Activated CD4-positive, alpha-beta T cell treated with anti-CD3 and anti-CD28 coated beads for 36 hours (primary cell): ENCODE measurements at places on chromosomes 2 and 18.

GRCh38 chr18:11980163-11980493 is 1.2 kb upstream of the IMPA2 start:
- DNase-seq, result no peak

- no peak for DNase-seq
Observed at GRCh38 chr18:26853401-26853800, 12.1 kb downstream of the AQP4 start.

DNA sequence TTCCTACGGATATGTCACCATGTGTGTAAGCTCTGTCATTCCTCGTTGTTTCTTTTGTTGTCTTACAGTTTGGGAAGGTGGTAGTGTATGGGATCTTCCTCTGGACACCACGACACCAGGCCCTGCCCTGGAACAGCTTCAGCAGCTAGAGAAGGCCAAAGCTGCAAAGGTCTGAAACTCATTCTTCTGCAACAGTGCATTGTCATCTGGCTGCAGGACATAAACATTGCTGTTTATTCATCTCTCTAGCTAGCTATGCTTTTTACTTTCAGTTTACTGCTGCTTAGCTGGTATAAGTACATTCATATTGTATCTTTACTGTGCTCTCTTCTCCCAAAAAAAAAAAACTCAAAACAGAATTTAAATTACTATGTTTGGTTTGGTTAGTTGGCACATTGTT is 39.2 kb upstream of the KCNJ13 start:
- DNase-seq, result no peak

DNA sequence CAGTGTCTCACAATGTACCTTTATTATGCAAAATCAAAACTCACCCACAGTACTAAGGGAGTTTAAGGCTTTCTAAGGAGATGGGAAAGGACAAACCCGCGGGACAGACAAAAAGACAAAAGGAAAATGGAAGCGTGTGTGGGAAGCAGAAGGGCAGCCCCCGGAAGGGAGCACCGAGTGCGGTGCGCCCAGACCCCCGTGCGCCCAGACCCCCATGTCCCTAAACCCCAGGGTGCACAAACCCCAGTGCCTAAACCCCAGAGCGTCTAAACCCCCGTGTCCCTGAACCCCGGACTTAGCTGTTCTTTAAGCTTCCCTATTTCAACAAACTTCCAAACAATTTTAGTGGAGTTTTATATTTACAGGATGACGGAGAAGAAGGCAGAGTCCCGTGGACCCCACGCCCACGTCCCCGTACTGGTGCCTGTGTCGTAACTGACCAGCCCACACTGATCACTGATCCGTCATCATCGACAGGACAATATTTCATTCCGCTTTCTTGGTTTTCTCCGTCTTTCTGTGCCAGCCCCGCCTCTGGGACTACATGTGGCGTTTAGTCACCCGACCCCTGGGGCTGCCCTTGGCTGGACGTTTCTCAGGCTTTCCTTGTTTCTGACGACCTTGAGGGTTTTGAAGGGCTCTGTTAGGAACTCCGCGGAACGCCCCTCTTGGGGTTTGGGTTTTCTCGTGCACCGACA is 76.9 kb downstream of the RTP5 start:
- no peak for DNase-seq

GRCh38 chr2:36570416-36570815 is 27.6 kb downstream of the FEZ2 start:
- no peak for DNase-seq

DNA sequence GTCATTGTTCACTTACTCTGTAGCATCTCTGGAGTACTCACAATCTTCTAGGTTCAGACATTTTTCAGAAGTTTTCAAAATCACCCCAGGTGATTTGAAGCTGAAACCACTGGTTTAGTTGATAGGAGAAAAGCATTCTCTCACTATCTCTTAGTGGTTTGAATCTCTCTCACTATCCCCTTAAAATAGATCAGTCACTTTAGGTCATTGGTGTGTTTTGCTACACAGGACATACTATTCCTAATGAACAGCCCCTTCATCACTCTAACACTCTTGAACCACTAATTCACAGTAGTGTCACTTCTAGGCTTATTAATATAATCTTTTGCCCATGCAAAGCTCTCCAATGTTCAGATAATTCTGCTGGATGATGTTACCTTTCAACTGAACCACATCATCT is 34.5 kb downstream of the LYPD6 start:
- no peak for DNase-seq

GRCh38 chr2:197556456-197556855 is 40.6 kb downstream of the MOB4 start:
- DNase-seq, result no peak

DNA sequence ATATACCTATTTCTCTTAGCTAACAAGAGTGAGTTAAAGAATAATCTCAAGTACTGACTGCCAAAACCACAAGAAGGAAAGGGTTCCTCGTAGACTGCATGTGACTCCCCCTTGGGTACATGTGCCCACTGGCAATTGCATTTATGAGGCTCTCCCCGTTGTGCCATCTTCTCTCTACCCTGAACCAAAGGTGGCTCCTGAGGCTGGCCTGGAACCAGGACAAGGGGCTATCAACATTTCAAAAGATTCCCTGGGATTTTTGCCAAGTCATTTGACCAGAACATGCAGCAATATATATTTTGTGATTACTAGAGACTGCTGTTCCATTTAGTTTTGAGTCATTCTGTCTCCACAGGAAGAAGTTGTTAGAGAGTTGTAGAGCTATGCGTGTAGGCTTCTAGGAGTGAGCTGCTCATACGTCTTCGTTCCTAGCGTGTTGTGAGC is 45.8 kb downstream of the LAMA3 start:
- no peak for DNase-seq

DNA sequence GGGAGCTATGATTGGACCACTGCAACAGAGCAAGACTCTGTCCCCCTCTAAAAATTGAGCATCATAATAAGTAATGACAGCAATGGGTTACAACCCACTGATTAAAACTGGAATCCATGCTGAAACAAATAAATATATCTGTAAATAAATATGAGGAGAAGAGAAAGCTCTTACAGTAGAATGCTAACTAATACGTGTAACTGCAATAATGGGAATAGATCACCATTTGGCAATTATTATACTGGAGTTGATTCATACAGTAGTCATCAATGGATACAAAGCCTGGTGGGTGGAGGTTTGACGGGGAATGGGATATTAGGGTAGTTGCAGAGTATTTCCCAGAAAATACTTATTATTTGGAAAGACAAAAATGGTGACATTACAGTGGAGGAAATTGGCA is 6.1 kb upstream of the INO80B start:
- DNase-seq, result no peak

- no peak for DNase-seq
Observed at GRCh38 chr18:5175378-5175777, 21.7 kb downstream of the AKAIN1 start.

GRCh38 chr18:7677424-7677823 is 110.3 kb downstream of the PTPRM start:
- DNase-seq, result no peak

GRCh38 chr2:204024503-204024902 is 87.9 kb downstream of the ICOS start:
- peak; percentile 50 for DNase-seq

GRCh38 chr2:62372824-62373223 is 133.2 kb downstream of the TMEM17 start:
- no peak for DNase-seq

DNA sequence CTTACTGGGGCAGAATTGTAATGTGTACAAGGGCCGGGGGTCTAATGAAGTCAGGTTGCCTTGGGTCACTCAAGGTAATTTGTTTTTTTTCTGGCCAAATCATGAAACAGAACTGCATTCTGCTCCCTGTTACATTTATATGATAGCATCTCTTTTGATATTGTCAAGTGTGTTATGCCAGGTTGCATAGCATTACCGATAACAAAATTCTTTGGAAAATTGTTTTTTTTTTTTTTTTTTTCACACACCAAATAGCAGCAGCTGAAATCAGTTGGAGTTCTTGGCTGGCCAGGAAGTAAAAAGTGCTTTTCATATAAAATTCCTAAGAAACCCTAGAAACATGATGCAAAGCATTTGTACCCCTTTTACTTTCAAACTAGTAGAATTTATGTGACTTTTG is 282.6 kb upstream of the FN1 start:
- DNase-seq, result no peak

DNA sequence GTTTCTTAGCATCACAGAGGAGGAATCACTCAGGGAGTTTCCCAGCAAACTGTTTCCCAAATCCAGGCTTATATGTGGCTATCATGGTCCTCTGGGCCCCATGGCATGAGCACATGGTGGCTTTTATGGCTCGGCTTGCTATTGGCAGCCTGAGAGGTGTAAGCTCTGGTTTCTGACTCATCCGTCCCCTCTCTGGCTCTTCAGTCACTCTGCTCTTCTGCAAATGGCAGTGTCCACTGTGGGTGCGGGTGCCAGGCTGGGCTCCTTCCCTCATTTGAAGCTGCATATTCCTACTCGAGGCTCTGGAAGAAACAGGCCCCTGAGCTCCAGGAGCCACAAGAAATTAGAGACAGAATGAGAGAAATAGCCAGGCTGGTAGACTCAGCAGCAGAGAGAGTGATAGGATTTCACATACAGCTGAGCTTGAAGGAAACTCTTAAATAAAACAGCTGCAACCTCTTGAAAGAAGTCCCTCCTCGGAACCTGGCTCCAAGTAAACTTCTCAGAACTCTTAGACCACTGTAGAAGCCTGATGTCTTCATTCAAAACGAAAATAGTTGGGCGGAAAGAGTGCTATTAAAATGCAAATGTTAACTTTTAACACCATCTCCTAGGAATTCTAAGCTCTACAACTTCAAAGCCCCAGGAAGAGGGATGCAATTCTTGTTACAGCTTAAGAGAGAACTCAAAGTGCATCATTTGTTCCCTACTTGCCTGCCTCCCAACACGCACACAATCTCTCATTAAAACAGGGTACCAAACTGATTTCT is 212.6 kb upstream of the SP5 start:
- no peak for DNase-seq

DNA sequence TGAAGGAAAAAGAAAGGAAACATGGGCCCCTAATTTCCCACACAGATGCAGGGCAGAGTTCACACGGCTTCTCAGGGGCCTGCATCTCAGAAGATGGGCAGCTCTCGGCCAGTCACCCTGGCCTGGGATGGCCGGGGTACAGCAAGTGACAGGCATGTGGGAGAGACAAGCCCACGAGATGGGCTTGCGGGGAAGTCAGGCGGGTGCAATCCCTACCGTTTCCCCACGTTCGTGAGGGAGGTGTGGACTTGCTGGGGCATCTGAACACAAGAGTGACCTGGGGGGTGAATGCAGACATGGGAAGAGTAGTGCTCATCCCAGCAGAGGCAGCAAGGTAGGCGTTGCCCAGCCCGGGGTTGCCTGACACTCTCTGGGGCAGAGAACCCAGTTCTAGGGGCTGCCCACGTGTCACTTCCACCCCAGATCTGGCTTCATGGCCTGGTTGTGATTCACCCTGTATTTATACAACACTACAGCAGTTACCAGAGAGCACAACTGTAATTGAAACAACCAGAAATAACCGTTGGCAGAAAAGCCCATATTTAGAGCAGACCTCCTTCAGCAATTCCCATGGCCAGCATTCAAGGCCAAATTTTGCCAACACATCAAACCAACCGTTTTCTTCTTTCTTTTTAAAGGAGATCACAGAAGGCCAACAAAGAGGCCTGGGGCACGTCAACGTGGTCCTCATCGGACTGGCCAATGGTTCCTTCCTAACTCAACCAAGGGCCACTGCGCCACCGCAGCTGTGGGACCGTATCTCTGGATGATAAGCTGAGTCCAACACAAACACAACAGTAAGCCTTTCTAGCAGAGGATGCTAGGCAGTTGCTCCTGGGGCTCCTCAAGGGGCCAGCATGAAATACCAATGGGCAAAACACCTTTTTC is 58.4 kb downstream of the PARD6G start:
- DNase-seq, result no peak
